ENCODE measurements at places on chromosomes 5 and 9.
A peak's percentile ranks its signal among the peaks of the same experiment; 100 is the strongest.

- no peak for DNase-seq
These were observed 13.0 kb downstream of the MED10 start for GRCh38 chr5:6365142-6365976.

DNA sequence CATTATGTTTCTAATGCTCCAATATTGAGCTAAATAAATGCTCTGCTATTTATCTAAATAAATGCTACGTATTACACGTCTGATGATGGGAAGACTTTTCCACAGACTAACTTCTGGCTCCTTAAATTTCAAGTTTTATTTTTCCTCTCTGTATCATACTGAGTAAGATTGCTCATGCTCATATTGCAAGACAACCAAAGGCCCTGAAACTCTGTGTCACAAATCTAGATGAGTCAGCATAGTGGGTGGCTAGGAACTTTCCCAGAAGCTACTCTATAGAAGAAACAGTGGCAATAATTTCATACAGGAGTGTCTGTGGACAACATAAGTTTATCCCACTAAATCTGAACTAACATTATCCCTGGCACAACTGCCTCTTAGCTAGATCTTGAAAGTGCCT, 53.0 kb upstream of the RFX3 start:
- DNase-seq, result no peak

GRCh38 chr5:135569755-135570452, 8.9 kb downstream of the CXCL14 start:
- DNase-seq, result no peak

- no peak for DNase-seq
These were observed 30.6 kb upstream of the ASS1 start for GRCh38 chr9:130414081-130414731.

DNA sequence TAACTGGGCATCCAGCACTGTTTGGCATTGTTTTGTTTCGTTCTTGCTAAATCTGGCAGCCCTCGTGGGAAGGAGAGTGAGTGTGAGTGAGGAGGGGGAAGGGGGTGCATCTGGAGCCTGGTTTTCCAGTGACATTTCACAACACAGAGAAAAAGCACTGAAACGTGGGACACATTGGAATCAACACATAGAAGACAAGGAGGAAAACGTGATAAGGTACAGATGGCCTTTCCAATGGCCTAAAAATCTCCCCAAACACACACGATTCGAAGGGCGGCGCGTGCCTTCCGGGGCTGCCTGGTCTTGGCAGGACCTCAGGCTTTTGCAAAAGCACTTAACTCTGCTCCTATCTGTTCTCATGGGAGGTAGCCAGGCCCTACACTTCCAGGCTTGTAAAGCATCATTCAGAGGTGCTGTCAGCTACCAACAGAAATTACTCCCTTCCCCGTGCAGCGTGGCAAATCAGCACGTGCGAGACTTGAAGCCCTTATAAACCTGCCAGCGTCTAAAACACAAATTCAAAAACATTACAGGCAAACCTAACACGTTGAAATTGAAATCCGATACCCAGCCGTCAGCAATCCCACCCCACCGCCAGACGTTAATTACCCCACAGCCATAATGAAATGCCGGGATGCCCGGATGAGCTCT, 129.4 kb downstream of the OLFM1 start:
- no peak for DNase-seq

DNA sequence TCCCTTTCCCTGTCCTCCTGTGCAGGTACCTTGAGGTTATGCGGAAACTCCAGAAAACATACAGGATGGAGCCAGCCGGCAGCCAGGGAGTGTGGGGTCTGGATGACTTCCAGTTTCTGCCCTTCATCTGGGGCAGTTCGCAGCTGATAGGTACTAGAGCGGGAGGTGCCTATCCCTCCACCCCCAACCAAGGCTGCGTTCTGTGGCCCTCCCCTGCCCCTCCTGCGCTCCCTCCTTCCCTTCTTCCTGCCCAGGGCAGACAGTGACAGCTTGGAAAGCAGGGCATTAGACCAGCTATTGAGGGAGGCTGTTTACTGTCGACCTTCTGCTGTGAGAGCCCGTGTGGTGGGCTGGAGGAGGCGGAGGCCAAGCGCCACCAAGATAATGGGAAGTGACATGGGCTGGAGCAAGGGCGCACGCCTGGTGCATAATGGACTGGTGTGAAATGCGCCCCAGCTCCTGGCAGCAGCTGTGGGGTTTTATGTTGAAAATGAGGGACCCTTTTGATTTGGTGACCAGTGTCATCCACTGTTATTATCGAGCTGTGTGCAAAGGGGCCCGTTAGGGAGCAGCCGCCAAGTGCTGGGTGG, 25.3 kb downstream of the PTPA start:
- no peak for DNase-seq

DNA sequence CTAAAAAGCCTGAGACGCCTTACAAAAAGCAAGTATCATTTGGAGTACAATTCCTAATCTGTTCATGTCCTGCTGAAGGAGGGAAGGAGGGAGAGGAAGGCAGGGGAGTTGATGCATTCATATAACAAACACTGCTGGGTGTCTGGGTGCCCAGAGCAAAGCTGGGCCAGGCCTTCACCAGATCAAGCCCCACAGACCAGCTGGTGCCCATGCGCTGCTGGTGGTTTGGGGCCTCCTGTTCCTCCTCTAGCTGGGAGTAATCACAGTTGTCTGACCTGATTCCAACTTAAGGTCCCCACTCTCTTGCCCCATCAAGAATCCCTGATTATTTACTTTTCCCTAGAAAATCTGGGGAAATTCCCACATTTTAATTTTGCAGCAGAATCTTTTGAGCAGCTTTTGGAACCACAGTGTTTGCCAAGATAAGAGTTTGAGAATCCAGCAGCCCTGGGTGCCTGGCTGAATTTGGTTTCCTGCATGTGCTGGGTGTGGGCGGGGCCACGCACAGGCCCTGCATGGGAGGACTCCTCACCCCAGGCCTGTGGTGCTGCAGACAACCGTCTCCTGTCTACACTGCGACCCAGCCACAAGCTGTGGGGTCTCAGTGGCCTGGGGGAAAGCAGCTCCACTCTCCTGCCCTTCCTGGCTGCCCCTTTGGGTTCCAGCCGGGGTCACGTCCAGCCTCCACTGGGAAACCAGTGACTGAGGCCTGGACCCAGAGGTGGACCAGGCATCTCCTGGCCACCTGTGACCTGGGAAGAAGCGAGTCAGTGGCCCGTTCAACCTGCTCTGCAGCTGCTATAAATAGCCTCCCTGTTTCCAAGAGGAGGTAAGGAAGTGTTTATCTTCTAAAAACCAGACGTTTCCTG, 47.5 kb downstream of the NEURL1B start:
- DNase-seq, result peak; percentile 39

All from stimulated activated CD4-positive, alpha-beta T cell treated with anti-CD3 and anti-CD28 coated beads, Interleukin-12 subunit alpha, Interleukin-12 subunit beta, amount 100 ng/mL, for 4 hours (primary cell).